Fibroblast of skin of abdomen (primary cell): ENCODE measurements at places on chromosomes 7 and 10.

DNA sequence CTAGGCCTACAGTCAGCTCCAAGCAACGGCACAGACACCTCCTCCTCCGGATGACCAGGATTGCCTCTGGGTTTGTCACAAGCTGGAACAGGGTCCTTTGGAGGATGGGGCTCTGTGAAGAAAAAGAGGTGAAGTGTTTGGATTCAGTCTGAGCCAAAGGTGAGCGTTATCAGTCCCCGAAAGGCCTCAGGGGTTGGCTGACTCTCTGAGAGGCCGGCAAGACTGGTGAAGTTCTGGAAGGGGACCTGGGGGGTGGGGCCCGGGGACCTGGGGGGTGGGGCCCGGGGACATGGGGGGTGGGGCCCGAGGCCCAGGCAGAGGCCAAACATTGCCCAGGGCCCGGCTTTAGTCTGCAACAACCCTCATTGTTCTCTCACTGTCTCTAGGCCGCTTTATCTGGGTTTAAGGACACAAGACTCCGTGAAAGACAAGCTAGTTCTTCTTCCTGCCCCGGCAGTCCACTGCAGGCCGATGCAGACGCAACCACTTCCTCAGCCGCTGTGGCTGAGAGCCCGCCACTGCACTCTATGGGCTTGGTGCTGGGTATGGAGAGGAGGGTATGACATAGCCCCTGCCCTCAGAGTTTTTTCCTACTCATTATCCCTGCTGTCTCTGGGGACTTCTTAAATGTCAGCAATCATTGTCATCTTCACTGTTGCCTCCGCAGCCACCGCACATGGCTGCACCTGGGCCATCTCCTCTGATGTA is 27.4 kb upstream of the PSAP start:
- no peak for DNase-seq

DNA sequence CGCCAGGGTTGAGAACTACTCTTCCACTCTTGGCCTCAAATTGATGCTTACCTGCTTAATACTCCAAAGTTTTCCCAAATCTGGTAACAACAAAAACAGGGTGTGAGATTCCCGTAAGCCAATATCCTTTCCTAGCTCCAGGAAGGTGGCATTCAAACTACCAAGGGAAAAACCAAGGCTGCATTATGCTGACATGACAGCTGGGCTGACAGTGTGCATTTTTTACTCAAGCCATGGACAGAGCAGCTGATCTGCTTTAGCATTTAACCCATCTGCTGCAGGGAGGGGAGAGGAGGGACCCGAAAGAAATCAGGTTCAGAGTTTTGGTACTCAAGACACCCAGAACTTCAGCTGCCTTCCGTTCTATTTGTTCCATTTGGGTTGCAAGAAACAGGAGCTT is 49.8 kb upstream of the RAPGEF5 start:
- DNase-seq = no peak

GRCh38 chr7:131020759-131021261 is 286.8 kb upstream of the KLF14 start:
- no peak for DNase-seq

- DNase-seq = no peak
These were observed 45.4 kb downstream of the KAT6B start for GRCh38 chr10:74871595-74872382.

DNA sequence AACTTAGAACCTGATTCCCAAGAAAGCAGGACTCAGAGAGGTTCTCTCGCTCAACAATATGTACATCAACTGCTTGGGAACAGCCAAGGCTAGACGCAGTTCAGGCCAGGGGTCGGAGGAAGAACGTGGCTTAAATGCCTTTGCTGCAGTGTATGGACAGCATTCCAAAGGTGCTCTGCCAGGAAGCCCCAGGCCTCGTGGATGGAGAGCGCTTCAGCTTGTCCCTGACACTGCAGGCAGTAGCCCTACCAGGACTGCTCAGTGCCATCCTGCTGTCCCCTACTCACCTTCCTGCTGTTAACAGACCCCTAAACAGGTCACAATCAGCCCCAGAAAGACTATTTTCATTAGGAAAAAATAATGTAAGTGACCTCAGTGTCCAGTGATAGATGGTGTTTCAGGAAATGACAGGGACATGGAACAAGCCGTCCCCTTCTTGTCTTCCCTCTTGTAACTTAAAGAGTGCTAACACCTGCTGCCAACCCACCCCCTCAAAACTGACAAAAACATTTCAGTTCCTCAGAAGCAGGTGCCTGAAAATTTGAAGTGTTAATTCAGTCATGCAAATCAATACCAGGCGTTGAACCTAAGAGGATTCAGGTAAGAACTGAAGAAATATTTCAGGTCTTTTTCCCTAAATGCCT is 16.5 kb downstream of the CREB3L2 start:
- DNase-seq = no peak

DNA sequence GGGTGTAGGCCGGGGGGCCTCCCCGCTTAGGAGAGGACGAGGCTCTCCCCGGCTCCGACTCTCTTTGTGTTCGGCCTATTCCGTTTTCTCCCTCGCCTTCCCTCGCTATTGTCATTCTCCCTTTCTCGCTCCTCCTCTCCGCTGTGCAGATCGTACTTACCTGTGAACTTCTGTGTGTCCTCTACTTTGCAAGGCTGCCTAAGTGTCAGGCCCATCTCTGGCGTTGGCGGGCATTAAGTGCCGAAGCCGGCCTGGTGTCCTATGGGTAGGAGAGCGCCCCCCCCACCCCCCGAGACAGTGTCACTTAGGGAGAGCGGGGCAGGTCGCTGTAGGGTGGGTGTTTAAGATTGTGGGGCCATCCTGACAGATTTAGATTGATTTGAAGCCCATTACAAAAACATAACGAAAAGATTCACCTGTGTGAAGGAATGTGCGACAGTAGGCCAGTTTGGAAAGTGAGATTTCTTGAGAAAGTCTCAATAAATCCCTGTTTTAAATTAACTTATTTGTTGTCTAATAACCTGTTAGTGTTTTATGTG is 579 bp downstream of the RBM33 start:
- DNase-seq = peak; percentile 26

GRCh38 chr10:25867321-25867720 is 66.7 kb upstream of the MYO3A start:
- DNase-seq = no peak

DNA sequence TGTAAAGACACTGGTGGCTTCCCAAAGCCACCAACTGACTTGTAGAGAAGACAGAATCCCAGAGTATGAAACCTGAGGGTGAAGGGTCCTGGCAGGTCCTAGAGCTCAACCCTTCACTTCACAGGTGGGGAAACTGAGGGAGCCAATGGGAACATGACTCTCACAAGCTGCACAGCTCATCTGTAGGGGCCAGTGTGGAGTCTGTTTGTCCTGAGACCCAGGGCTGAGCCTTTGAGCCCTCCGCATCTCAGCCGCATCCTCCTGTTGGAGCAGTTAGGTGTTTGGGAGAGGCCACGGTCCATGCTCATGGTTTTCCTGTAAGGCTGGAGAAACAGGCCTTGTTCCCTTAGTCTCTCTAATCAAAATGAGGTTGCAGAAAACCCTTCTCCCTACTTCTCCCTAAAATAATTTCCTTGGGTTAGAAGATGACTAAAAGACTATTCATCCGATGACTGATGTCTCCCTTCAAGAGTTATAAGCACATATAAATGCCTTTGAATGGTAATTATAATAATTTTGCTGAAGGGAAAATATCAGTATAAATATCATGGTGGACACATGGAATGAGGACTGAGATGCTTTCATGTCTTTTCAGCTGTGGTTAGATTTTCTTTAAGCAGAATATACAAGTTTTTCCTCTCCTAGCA is 10.3 kb downstream of the HTRA1 start:
- peak; percentile 71 for DNase-seq

DNA sequence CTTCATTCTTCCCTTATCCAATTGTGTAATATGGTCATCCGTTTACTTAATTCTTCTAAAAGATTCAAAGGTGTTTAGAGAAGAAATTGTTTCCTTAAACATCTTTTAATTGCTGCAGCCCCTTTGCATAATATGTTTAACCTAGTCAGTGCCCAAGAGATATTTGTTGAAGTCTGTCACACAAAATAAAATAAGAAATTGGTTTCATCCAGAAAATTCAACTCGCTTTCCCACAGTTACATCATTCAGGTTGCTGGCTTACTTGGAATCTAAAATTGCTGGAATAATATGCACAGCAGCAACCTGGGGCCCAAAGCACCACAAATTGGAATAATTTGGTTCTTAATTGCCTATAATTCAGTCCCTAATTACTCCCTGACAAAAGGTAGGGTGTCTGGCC is 155.1 kb upstream of the ETV1 start:
- DNase-seq = no peak

- no peak for DNase-seq
These were observed 133.1 kb downstream of the SNX13 start for GRCh38 chr7:17807242-17807641.

DNA sequence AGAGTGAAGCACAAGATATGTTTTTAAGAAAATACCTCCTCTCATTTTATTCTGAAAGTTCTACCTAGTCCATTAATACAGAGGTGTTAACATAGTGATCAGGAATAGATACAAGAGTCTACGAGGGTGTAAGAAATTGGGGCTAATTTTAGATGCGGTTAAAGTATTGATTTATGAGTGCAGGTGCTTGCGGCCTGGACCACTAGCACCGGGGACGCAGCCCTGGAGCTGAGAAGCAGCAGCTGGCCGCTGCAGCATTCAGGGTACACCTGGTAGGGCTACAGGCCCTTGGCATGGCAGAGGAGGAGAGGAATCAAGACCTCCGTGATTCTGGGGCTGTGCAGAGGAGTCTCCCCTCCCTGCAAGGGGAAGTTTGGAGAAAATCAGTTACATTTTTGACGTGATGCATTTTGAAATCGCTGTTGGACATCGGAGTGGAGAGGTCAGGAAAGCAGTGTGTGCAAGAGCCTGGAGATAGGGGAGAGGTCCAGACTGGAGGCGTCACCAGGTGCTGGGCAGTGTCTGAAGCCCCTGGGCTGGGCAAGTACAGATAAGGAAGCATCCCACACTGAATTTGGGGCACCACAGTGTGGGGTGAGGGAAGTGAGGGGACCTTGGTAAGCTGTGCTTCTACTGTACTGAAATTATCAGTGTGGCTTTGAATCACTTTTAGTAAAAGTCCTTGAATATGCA is 112.3 kb downstream of the VWC2 start:
- DNase-seq = no peak

- DNase-seq = no peak
These were observed 78.7 kb upstream of the AGR3 start for GRCh38 chr7:16960337-16960965.

DNA sequence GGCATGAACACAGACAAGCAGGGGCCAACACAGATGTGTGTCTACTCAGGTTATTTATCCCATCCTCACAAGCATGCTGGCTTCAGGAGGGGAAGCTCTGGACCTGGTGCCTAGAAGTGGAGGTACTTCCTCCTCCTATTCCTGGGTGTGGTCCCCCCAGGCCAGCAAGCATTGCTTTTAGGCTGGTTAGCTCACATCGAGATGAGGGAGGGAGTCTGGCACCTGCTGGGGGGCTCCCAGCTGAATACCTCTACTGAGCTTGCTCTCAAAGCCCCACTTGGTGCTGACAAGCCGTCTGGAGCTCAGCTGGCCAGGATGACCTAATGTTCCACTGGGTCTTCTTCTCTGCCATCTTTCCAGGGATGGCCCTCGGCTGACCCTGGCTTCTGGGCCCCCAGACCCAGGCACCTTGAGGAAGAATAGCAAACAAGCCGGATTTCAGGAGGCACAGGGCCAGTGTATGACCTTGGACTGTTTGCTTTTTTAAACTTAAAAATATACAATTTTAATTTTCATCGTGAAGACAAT is 26.8 kb downstream of the FAM241B start:
- no peak for DNase-seq
